ENCODE measurements at places on chromosomes 7 and 10.
A peak's percentile ranks its signal among the peaks of the same experiment; 100 is the strongest.

- no peak for DNase-seq
Measured at GRCh38 chr10:71260622-71261325, 48.4 kb downstream of the UNC5B start.

DNA sequence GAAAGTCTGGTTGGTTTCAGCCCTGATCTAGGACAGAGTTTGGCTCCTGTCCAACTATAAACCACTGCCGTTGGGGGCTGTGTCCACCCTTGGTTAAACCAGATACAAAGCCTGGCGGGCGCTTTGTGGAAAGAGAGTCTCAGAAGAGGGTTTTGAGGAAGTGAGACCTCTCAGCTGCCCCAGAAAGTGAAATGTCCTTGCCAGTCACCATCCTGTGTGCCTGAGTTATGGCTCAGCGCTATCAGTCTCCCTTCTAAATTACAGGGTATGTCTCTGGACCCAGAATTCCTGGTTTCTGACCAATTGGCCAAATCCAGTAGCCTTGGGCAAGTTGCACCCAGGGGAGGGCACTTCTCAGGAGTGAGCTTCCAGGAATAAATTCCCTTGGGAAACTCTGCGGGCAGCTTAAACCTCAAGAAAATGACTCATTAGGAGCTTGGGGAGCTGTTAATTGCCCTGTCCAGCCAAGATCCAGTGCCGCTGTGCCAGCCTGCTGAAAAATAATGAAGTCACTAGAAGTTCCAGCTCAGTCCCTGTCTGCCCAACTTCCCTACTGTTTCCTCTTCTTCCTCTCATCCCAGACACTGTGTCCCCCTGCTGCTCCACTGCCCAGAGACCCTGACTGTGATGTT is 66.7 kb upstream of the PDZD8 start:
- DNase-seq: no peak

GRCh38 chr10:11684717-11685645 is 57.2 kb upstream of the ECHDC3 start:
- peak; percentile 49 for DNase-seq

DNA sequence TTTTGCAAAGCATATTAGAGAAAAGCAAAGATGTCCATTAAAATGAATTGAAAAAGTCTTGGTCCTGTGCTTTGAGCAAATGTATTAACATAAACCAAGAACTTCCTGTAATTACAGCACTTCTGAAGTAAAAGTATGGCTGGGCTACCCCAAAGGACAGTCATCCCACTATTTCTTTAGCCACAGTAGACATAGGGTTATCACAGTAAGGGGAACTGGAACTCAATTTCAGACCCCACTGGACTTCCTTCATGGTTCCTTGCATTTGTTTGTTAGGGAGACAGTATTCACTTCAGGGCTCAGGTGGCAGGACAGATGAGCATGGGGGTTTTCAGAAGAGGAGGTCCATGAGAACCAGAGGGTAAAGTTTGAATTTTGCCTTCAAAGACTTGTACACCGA is 203.1 kb upstream of the PDE1C start:
- no peak for DNase-seq

DNA sequence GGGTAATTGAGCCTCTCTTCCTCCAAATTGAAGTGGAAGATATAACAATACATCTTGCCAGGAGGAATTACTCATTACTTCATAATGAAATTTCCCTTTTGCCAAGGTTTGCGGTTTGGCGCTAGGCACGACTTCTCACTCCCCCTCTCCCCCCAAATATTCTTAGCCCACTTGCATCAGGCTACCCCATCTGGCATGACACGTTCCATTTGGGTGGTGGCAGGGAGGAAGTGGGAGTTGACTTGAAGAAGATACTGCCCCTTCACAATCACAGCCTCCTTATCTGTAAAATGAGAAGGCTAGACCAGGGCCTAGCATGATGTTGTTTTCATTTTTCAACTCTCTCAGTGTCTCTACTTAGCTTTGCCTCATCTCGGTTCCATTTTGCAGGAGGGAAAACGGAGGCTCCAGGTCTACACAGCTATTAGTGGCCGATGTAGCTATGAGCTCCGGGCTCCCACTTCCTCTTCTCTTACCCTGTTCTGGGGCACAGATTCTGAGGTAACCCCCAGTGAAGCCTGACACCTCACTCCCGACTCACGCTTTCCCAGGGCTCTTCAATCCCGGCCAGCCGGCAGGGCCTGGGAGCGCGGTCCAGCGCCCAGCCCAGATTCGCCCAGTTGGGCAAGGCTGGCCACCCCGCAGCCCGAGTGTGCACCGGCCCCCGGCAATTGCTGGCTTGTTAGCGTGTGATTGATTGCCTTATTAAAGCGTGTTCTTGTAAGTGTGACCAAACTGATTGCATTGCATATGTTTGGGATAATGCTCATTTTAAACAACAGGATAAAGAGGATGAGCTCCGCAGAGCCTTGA is 6.5 kb downstream of the EVX1 start:
- DNase-seq: no peak

DNA sequence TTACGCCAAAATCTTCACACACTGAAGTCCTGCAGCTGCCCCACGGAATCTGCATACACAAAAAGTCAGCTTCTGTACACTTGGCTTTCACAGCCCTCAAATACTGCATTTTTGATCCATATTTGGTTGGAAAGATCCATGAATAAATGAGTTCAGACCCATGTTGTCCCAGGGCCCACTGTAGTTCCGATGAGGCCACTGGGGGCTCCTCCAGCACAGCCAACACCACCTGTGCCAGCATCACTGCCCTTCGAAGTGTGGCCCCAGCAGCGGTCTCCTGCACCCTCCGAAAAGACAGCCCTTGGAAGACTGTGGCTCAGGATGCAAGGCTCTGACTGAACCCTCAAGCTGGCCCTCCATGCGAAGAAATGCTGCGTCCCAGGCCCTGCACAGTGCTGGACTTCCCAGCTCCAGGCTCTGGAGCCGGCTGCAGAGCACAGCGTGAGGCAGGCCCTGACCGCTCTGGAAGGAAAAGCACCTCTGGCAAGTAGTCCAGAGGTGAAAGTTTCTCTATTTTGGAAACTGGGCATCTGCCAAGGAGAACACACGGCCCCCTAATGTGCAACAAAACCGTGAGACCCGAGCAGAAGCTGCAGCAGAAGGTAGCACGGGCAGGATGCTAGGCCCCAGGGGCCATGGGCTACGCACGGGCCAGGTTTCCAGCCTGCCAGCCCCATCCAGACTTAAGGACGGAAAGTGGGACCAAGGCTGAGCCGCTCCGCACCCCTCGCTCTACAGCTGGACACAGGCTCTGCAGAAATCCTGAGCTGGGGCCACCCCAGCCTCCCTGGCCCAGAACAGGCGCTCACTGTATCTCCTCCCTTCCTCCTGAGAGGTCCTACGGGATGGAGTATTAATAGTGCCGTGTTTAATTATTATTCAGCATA is 62.6 kb downstream of the PTPRN2 start:
- DNase-seq: no peak

DNA sequence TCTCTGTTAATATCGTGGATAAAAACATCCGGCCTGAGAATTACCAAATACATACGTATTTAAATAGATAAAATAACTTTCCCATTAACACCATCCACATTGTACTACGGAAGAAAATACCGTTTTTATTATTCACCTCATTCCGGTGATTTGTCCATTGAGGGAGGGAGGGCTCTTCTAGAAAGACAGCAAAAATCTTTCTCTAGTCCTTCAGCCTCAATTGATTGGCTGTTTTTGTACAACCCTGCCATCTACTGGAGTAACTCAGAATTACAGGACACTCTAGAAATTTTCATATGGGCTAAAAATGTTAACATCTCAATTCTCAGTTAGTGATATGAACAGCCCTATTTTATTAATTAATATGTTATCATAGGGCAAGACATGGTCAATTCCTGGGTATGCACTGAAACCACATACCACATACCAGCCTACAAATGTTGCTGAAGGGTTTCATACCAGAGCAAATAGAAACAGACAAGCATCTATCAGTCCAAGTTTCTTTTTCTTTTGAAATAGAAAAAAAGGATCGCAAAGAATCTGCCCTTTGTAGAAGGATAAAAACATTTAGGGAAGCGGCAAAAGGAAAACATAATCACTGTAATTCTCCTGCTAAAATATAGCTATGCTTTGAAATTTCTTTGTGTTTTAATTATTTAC is 55.8 kb upstream of the CDCA7L start:
- peak; percentile 65 for DNase-seq

GRCh38 chr7:44154703-44155102 is 13.6 kb upstream of the MYL7 start:
- no peak for DNase-seq

- DNase-seq: no peak
Measured at GRCh38 chr7:43480581-43480980, 102.3 kb upstream of the STK17A start.

DNA sequence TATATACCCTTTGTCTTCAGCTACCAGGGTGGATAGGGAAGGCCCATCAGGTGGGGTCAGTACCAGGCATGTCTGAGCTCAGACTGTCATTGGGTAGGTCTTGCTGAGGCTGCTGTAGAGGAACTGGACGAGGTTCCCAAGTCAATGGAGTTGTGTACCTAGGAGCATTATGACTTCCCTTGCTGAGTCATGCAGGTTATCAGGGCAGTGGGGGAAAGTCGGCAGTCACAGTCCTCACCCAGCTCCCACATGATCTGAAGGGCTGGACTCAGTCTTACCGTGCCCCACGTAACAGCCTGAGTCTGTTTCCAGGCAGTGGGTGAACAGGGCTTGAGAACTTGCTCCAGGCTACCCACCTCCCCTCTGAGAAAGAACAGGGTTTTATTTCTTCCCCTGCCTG is 260.8 kb upstream of the COBL start:
- no peak for DNase-seq

DNA sequence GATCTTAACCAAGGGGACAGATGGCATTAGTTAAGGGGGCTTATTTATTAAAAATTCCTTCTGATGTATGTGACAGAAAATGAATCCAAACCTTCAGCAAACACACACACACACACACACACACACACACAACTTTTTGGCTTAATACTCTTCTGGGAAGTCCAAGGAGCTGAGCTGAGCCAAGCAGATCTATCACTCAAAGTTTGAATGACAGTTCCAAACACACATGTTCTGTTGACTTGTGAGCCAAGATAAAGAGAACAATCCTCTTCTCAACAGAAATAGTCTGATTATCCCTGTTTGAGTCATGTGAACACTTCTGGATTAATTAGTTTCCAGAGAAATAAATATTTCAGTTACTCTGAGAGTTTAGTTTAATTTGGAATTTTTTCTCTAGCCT is 31.5 kb downstream of the KBTBD2 start:
- DNase-seq: no peak

DNA sequence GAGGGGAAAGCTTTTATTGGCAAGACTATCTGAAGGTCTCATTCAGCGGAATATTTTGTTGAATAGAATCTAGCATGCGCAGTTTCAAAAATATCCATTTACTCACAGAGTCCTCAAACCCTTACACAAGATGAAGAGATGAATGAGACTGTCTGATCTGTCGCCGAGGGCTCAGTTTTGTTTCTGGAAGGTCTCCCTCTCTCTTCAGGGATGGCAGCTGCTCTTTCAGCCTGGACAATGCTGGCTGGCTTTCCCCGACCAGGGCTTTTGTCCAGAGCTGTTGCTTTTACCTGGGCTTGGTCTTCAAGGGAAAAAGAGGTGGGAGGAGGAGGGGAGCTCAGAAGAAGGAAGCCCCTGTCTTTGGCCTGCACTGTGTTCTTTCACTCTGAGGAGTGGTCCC is 81.9 kb upstream of the BTBD16 start:
- no peak for DNase-seq

- peak; percentile 51 for DNase-seq
Measured at GRCh38 chr7:36639826-36640225, 84.5 kb downstream of the AOAH start.

DNA sequence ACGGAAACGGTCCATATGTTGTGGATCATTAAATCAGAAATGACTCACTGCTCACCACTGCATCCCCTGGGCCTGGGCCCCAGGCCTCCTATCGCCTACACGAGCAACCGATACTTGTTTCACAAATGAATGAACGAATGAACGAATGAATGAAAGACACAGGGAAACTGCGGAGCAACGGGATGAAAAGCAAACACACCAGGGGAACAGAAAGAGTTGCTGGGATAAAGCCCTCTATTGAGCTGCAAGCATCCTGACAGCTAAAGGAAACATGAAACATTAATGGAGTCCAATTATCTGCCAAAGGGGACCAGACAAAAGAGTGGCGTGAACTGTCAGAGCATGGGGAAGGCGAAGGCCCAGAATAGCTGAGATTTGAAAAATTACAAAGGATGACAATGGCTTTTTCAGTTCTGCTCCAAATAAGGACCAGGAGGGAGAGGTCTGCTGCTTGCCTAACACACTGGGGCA is 92.1 kb downstream of the GRB10 start:
- DNase-seq: no peak

- DNase-seq: no peak
Measured at GRCh38 chr7:142131439-142132185, 20.1 kb downstream of the MGAM2 start.

GRCh38 chr10:91589015-91589657 is 43.7 kb downstream of the PPP1R3C start:
- DNase-seq: no peak

- no peak for DNase-seq
Measured at GRCh38 chr7:120991161-120991560, 2.6 kb downstream of the CPED1 start.

DNA sequence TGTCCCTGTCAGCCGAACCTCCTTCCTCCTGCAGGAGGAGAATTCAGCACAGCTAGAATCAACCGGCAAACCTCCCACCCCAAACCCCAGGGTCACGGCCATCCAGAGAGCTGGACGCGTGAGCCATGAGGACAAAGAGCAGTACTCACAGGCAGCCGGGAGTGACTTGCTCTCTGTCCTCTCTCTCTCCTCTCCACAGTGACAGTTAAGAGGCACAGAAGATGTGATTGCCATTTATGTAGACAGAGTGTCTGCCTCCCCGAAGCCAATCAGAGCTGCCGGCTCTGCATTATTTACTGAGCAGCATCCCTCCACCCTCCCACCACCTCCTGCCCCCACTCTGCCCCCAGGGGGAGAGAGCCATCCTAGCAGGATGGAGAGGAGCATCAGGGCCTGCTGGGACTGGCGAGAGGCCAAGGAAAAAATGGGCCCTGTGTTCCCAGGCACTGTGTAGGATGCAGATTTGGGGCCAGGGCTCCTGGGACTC is 4.3 kb downstream of the DDC start:
- DNase-seq: no peak

GRCh38 chr7:150978126-150978789 is at the start of gene KCNH2:
Gene KCNH2 (minus strand): TSS chr7:150978321. CDS start chr7:150977913, 408 bp downstream.
- DNase-seq: no peak

- DNase-seq: no peak
Measured at GRCh38 chr10:103804871-103805270, 50.5 kb downstream of the SH3PXD2A start.

DNA sequence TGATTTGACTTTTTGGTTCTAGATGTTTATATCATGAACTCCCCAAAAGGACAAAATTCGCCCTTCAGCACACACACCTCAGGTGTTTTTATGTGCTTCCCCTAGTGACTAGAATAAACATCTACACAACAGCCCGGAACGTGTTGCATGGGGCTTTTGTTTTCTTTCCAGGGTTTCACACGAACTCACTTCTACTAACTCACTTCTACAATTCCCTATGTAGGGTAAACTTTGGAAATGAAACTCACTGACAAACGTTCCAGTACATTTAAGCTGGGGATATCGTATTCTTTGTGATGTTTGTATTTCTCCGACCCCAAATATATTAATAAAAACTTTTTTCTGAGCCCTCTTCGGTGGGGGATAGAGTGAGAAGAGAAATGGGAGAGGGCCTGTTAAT is 1.4 kb downstream of the TRA2A start:
- peak; percentile 73 for DNase-seq

GRCh38 chr10:48287417-48288391 is 13.2 kb upstream of the FRMPD2 start:
- DNase-seq: no peak

GRCh38 chr7:120993553-120994191 is 5.2 kb downstream of the CPED1 start:
- DNase-seq: no peak
